Common myeloid progenitor, CD34-positive (primary cell): ENCODE measurements at places on chromosomes 1 and 21.

DNA sequence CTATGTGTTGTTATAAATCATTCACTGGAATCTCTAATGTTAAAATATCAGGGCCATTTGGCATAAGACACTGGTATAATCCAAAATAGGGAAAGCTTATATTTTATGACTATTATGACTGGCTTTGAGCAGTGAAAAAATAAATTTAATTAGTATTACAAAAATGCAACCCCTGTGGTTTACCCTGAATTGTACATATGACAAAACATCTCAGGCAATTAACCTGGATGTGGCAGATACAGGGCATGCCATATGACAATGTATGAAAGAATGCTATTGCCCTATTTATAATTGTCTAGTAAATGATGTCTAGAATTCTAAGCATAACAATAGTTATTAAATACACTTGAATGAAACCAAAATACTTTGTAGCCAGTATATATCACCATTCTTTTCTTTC lies 532.5 kb upstream of the ADGRL4 start:
- no peak for DNase-seq

GRCh38 chr1:182292193-182292741 lies 99.3 kb downstream of the GLUL start:
- no peak for DNase-seq

DNA sequence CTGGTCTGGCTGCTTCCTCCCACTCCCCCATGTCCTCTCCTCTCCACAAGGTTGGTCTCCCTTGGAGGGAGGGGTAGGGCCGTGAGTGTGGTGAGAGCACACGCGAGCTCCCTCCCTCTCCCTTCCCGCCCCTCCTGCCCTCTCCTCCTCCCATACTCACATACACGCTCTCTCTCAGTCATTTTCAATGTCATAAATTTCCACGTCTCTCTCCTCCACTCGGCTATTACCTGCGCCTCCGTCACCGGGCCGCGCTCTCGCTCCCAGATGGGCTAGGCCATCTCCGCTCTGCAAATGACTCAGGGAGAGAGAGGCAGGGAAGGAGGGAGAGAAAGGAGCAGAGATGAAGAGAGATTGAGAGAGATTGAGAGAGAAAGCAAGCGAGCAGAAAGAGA lies 36.7 kb upstream of the DMBX1 start:
- no peak for DNase-seq

GRCh38 chr1:101379950-101380349 lies 143.1 kb downstream of the S1PR1 start:
- peak; percentile 75 for DNase-seq

DNA sequence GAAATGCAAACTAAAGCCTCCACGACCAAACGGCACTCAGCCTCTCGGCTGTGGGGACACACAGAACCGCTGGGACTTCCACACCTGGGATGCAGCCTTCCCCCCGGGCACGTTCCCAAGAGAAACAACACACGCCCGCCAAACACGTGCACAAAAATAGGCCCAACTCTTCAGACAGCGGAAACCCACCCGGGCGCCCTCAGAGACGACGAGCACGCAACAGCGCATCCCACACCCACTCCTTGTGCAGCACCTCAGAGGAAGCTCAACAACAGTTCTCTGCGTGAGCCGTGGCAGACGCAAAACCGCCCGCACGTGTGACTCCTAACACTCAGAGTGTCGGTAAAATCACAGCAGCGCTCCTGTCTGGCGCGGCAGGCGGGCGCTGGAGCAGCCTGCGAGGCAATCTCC lies 5.3 kb downstream of the C1orf159 start:
- no peak for DNase-seq

DNA sequence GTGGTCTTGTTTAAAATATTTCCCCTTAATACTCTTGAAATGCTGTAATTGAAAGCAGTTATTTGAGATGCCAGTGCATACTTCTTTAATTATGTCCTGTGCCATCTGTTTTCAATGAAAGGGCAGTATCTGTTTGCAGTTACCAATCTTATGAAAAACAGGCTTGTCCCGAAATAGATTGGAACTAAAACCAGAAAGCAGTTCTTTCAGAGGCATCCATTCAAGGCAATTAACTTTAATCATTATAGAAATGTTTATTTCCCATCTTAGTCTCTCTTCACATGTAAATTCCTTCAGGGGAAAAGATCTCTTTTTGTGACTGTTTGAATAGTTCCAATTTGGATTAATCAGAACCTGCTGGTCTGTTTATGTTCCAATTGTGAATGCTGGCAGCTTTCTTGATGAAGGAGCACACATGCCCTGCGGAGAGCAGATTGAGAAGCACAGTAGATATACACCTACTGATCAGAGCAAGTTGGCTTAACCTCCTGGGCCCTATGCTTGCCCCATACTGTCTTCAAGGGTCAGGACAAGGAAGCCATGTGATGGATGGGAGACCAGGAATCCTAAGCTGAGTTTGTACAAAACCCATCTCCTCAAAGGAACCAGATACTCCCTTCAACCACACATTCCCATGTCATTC lies 41.6 kb upstream of the MROH9 start:
- no peak for DNase-seq

DNA sequence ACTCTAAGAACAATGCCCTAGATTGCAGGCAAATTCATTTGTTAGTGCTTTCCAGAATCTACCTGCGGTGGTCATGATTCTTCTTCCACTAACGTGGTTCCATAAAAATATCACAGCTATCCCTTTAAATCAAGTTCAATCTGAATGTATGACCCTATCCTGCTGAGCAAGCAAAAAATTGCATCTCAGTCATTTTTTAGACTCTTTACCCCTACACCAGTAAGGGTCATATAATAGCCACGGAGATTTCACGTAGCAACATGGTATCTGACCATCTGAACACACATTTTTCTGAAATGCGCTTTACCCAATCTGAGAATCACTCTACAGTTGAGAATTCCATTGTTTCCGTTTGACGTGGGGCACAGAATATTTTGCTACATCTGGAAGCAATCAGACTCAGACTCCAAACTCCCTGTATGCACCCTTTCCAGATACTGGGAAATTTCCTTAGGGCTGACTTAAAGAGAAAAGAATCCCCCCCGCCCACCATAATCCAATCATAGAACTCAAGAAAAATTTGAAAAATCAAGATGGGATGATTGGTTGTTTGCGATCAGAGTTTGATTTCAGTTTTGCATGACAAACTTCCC lies 699.2 kb upstream of the ZP4 start:
- DNase-seq: no peak
